ENCODE measurements at places on chromosomes 2 and 18.

DNA sequence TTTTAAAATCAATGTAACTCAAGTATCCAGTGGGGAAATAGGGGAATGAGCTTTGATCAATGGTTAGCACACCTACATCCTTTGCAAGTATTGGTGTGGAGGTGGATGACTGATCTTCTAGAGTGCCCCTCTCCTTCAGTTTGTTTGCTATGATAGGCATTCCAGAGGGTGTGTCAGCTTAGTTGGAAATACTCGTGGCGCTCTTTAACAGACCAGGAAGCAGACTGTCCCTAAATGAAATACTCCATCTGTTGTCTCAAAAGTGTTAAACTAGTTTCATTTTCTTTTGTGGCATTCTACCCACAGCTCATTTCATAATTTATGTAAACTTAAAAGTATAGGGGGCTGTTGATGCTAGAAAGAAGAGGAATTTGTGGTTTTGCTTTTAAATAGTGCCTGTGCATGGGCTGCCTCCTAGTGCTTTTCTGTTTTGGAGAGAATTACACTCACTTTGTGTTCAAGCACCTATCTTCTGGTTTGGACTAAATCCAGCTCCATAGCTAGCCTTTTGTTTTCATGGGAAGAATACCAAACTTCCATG is 66.2 kb downstream of the STAT1 start:
- DNase-seq: no peak

DNA sequence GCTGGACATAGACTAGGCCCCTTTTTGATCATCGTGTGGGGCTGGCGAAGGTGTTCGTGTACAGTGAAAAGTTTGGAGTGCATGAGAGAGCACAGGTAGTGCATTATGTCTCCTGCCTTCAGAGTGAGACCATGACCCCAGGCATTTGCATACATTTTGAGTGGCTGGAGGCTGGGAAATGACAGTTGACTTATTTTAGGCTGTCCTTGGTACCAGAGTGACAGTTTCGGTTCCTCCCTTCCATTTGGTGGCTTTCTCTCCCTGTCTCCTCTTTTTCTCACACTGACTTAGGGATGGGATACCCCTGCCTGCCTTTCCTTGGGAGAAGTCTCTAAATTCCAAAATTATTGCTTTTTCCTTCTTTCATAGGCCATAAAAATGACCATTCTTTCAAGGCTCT is 20.1 kb downstream of the SERPINB12 start:
- no peak for DNase-seq

GRCh38 chr2:113922784-113923183 is 32.9 kb downstream of the ACTR3 start:
- no peak for DNase-seq

DNA sequence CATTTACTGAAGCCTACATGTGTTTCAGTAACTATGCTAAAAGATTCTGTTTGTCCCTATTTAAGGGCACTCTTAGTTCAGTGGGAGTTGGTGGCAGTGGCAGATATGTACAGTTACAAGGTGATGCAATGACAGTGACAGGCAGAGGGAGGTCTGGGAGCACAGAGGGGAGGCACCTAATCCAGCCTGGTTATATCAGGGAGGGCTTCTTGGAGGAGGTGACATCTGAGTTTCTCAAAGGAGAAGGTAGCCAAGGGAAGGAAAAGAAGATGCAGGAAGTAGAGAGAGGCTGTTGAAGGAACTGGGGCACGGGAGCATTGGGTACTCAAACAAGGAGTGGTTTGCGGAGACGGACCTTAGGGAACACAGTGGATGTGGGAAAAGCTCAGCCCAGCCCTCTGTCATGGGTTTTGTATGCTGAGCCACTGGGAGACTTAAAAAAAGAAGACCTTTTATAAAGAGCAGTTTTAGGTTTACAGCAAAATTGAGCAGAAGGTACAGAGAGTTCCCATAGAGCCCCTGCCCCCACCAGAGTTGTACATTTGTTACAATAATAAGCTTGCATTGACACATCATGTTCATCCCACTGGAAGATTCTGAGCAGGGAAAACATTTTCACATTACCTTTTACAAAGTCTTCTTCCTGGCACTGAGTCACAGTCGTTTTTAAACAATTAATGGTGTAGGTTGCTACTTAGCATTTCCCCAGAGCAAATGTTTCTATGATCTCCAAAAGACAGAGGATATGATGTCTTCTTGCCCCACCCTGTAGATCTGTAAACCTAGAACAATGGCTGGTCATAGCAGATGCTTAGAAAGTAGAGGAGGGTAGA is 83.0 kb upstream of the TAF1B start:
- DNase-seq: no peak
